ENCODE measurements at places on chromosomes 4 and X.

DNA sequence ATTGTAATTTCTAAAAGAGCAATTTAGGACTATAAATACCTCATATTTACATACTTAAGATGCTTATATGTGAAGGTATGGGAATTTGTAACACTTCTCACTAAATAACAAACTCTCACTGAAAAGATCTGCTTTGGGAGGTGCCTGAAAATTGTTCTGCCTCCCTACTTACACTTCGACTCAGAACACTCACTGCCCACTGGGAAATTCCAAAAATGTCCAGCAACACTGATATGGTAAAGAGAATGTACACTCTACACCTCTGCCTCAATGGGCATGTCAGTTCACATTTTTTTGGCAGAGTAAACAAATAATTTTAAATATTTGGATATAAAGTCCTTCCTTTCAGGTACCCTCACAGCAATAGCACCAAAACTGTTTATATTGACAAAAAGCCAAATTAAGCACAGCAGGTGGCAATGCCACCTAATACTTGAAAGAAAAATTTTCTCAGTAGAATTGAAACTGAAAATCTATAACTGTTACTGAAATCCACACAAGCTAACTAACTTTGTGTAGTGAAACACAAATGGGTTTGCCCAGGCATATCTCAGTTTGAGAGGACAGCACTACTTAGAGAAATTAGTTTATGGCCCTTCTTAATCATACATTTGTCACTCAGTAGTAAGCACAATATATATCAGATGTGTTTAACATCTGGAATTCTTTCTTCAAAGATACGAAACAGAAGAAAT is 67.1 kb downstream of the PRDM5 start:
- DNase-seq = no peak

- no peak for DNase-seq
Measured at GRCh38 chr4:106809076-106809475, 227.0 kb downstream of the DKK2 start.

DNA sequence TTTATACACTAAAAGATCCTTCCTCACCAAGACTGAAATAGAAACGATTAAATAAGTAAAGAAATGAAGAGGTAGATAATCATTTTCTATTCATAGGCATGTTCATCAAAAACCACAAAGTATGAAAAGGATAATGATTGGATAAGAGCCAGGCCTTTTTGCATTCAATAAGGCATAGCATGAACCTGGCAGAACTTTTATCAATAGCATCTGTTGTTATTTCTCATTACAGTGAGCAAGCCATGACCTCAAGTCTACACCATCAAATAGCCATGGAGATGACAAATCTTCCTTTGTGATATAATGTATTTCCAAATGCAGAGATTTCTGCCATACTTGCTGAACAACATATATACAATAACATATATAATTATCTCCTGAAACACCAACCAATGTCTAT is 206.0 kb upstream of the SLC7A11 start:
- no peak for DNase-seq

- DNase-seq = no peak
Measured at GRCh38 chr4:149638073-149638472, 177.6 kb downstream of the IQCM start.

DNA sequence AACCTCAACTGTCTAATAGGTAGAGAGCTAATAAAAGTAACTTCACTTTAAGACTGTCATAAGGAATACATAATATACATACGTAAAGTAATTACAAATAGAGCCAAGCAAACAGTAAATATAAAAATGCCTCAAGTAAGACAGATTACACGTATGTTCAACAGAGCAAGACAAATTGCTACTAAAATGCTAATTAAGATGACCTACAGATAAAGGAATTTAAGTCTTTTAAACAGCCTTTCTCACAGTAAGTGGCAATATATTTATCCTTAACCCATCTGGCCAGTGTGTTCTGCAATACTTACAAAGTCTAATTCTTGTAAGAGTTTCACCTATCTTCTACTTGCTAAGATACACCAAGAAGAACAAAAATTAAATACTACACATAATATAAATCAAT is 12.7 kb downstream of the G3BP2 start:
- no peak for DNase-seq

GRCh38 chr4:40232610-40233009 is 35.8 kb downstream of the RHOH start:
- no peak for DNase-seq

DNA sequence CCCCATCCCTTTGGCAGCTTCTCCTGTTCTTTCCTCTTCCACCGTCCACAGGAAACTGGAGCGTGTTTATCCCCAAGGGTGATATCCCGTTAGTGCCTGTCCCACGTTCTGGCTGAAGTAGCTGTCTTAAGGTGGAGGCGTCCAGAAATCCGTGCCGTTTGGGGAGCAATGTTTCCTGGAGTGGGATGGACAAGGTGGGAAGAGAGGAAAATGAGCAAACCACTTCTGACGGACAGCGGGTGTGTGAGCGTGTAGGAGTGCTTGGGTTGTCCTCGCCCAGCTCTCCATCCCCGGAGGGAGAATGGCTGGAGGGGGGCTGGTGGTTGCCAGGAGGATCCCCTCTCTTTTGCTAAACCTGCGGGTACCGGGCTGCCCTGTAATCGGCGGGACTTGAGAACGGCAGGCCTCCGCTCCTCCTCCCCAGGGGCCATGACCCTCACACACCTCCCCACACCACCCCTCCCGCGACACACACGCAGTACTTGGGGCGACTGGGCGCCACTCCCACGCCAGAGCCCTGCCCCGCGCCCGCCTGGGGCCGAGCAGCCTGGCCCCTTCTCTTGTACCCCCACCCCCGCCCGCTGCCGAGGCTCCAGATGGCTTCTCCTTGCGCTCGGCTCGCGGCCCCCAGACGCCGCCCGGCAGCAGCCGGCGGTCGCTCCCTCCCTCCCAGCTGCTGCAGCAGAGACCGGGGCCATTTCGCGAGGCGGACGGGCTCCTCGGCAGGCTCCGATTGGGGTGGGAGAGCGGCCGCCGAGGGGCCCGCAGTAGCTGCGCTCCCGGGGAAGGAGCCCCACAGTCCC is 13.9 kb upstream of the PRDM8 start:
- peak; percentile 15 for DNase-seq

DNA sequence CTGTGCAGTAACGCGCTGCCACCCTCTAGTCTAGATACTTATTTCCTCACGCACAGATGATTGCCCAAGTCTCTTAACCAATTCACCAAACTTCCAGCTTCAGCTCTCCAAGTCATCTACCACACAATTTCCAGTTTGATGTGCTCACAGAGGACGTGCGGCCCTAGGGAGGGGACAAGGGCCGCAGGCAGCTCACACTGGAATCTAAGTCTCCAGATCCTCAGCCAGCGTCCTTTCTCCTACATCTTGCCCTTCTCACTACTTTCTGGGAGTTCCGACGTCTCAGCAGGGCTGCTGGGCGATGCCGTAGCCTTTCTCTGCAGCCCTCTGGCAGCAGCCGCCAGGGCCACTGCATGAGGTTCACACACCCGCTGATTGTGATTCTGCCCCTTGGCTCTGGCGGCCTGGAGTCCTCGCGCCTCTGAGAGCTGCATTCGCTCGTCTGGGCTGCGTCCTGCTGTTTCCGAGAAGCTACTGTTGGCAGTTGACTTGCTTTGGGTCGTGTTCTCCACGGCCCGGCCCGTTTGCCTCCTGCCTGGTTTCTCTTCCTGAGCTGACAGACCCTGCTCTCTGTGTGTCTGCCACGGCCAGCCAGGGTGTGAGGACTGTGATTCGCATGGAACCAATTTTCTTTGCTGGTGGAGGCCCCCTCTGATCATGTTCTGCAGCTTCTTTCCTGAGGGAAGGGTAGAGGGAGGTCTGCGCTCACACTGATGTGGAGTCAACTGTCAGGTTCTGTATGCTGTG is 14.1 kb upstream of the TMEM131L start:
- no peak for DNase-seq

DNA sequence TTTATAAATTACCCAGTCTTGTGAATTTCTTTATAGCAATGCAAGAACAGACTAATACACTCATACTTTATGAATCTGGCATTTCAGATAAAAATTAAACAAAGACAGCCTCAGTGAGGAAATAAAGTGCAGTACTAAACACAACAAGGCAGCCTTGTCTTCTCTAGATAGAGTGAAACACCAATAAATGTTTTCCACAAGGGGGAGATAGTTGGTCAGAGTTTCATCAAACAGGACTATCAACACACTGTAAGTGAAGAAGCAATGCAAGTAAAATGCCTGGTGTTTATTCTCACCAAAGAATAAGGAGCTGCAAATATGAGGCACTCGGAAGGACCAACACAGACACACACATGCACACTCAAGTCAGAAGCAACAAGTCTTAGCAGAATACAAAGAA is 62.8 kb downstream of the FAM9B start:
- DNase-seq = no peak

GRCh38 chr4:154464654-154465053 is 26.9 kb downstream of the DCHS2 start:
- DNase-seq = no peak

DNA sequence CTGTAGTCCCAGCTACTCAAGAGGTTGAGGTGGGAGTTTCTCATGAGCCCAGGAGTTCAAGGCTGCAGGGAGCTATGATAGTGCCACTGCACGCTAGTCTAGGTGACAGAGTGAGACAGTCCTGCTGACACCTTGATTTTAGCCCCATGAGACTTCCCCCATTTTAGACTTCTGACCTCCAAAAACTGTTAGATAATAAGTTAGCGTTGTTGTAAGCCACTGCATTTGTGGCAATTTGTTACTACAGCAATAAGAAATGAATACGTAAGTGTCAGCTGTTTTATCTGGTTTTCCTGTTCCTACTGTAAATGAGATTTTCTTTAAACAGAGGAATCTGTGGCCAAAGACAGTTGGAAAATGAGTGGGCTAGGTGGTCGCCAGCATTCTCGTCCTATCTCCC is 83.9 kb downstream of the ARHGAP10 start:
- no peak for DNase-seq

GRCh38 chr4:57095956-57096355 is 14.2 kb downstream of the IGFBP7 start:
- DNase-seq = no peak

- no peak for DNase-seq
Measured at GRCh38 chr4:168743601-168744000, 246.7 kb downstream of the PALLD start.

DNA sequence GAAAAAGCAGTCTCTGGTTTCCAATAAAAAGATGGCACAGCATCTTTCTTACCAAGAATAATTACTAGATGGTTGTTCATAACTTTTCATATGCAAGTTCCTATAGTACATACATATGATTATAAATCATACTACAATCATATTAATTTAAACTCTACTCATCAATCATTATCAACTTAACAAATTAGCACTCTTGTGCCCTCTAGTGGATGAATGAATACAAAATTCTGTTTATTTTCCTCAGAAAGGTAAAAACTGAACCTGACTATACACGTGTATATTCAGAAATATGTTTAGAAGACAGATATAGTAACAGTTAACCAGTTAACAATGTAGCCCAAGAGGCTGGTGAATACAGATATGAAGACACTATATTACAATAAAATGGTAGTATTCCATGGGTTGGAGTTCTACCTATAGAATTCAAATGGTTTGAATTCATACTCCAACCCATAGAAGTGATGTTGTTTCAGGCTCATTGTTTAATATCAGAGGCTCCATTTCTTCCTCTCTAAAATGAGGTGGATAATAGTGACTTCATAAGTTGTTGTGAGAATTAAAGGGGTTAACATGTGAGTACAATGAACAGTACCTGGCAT is 100.0 kb downstream of the ADAMTS3 start:
- DNase-seq = no peak

- no peak for DNase-seq
Measured at GRCh38 chr4:121788896-121789295, 12.2 kb upstream of the EXOSC9 start.

GRCh38 chr4:80189956-80190677 is 7.2 kb upstream of the PRDM8 start:
- DNase-seq = no peak

GRCh38 chr4:71380788-71381187 is 42.0 kb downstream of the SLC4A4 start:
- DNase-seq = no peak

GRCh38 chrX:29617725-29618124 is 597.6 kb upstream of the MAGEB2 start:
- no peak for DNase-seq

GRCh38 chr4:18733961-18734360 is 712.4 kb upstream of the LCORL start:
- DNase-seq = no peak

DNA sequence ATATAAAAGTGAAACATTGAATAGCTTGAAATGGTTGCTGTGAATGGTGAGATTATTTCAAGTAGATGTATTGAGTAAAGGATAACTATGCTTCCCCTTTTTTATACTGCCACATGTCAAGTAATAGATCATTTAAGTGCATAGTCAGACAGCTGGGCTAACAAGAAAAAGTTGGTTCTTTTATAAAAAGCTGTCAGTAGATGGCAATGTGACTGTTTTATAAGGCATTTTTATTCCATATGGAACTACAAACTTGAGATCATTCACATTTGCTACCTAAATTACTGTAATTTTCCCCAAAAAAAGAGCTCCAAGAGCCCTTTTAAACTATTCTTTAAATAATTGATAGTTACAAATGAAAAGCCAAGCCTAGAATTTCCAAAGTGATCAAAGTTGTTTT is 831.0 kb downstream of the C4orf33 start:
- no peak for DNase-seq

- DNase-seq = no peak
Measured at GRCh38 chr4:112516066-112516470, at the start of gene NEUROG2. Gene NEUROG2, minus strand, starts transcription at chr4:112516180. Its CDS starts 705 bp downstream, at chr4:112515475.

GRCh38 chr4:108370291-108371141 is 201.8 kb upstream of the LEF1 start:
- no peak for DNase-seq

DNA sequence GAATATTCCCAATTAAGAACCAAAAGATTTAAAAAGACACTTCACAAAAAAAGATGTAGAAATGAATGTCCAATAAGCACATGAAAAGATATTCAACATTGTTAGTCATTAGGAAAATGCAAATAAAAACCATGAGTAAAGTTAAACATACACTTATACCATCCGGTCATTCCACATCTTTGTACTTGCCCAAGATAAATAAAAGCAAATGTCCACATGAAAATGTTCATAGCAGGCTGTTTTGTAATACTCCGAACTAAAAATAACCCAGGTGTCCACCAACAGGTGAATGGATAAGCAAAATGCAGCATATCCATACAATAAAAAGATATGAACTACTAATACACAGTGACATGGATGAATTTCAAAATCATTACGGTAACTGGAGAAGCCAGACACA is 28.6 kb upstream of the ZCCHC4 start:
- DNase-seq = no peak

DNA sequence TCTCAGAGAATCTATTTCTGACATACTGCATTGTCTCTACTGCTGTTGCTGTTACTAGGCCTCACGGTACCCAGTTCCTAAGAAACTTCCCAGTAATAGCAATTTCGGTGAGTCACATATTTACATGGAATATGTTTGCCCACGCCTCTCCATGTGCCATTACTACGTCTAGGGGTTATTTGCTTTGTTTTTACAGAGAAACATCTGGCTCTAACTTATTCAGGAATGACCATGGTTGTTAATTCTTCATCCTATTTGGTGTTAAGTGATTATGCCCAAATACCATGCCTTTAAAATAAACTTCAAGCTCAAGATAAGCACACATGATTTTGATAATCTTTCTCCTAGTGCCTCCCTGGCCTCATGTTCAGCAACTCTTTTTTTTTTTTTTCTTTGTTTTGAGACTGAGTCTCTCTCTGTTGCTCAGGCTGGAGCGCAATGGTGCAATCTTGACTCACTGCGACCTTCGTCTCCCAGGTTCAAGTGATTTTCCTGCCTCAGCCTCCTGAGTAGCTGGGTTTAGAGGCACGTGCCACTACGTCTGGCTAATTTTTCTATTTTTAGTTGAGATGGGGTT is 101.0 kb upstream of the HS3ST1 start:
- no peak for DNase-seq

- DNase-seq = no peak
Measured at GRCh38 chr4:134888156-134888555, 686.6 kb upstream of the PABPC4L start.

GRCh38 chr4:3780347-3781171 is 14.4 kb downstream of the ADRA2C start:
- no peak for DNase-seq

Data from stimulated activated CD4-positive, alpha-beta T cell treated with anti-CD3 and anti-CD28 coated beads, TNF-alpha, amount 100 ng/mL, for 1 hour (primary cell).